HepG2 (cell line): ENCODE measurements at places on chromosomes 3 and 15. TPM values are rescaled to one million over a fixed set of nuclear protein-coding genes. Genes with fewer than 3 reads are reported as not detected.

DNA sequence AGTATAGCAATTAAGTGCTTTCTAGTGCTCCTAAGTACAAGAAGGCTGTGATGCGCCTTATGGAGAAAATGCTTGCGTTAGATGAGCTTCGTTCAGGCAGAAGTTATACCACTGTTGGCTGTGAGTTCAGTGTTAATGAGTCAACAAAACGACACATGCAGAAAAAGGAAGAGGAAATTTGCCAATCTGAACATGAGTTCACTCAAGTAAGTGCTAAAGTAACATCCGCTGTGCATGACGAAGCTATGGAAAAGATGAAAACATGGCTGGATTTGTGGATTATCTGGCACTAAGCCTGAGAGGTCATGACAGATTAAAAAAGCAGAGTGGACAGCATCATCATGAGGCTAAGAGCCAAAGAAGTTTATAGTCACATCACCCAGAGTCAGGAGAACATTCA, 36.9 kb downstream of the SH3BP5 start:
- no peaks in the 10 kb centered on the region for H3K36me3 ChIP-seq
- H3K4me3 ChIP-seq = no peak overlapping the region
- H3K4me1 ChIP-seq = no peaks in the 10 kb centered on the region
- DNase-seq = no peak
- H3K27me3 ChIP-seq = no peaks in the 10 kb centered on the region

DNA sequence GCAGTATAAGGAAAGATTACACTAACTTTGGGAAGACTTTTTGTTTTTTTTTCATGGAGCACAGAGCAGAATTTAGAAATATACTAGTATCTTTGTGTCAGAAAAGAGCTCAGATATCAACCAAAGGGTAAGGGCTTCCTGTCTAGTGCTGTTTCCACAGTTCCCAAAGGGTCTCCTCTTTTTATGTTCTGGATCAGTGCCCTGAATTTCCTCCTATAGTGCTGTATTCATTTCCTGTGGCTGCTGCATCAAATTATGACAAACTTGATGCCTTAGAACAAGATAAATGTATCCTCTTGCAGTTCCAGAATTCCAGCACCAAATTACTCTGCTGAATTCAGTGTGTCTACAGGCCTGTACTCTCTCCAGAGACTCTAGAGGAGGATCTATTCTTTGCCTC, 219.8 kb upstream of the THRB start:
- no peaks in the 10 kb centered on the region for H3K4me1 ChIP-seq
- no peak overlapping the region for H3K27ac ChIP-seq

DNA sequence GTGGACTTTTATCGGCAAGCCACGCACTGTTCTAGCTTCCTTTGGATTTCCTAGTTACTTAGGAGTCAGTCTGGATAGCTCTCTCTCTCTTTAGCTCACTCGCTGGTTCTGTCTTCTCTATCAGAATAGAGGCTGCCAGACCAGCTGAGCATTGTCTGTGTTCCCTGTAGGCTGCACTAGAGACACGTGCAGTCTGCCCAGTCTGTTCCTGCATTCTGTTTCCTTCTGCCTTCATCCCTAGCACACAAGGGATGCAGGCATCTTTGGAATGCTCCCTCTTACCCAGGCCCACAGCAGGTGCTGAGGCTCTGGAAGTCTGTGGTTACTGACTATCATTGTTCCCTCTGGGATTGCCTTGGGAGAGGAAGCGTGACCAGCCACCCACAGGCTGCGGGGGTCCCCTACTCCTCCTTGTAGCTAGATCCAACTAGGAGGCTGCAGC, 322.8 kb downstream of the ZNF621 start:
- DNase-seq = peak; percentile 29
- H3K27me3 ChIP-seq = no peaks in the 10 kb centered on the region
- H3K4me3 ChIP-seq = no peak overlapping the region

GRCh38 chr15:67943475-67943874, 103.6 kb upstream of the RNU6-1 start:
- no peak overlapping the region for H3K4me3 ChIP-seq
- no peaks in the 10 kb centered on the region for H3K36me3 ChIP-seq
- DNase-seq = peak; percentile 29
- H3K4me1 ChIP-seq = peaks cover 66% of the 10 kb centered on the region
- H3K27me3 ChIP-seq = no peaks in the 10 kb centered on the region
- no peak overlapping the region for H3K27ac ChIP-seq

GRCh38 chr15:73021139-73021621, 31.1 kb upstream of the NEO1 start:
- no peaks in the 10 kb centered on the region; the same call in 1 of the 2 replicates for H3K27me3 ChIP-seq
- no peaks in the 10 kb centered on the region for H3K36me3 ChIP-seq
- H3K4me3 ChIP-seq = no peak overlapping the region
- H3K27ac ChIP-seq = no peak overlapping the region
- peaks cover 7% of the 10 kb centered on the region; the same call in 1 of the 2 replicates for H3K4me1 ChIP-seq
- no peak for DNase-seq

DNA sequence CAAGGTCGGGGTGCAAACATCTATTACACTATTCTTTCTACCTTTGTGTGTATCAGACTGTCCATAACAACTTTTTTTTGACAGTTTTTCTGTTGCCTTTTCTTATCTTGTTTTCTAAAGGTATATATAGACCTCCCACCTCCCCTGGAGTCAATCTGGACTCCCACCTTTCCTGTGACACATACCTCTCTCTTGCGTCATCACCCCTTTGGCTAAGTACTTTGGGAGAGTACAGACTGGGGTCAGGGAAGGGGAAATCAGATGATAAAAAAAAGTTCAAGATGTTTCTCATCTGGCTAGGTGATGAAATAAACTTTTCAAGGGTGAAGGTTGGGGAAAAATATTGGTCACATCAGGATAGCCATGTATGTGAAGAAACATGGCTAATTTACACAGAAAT, 17.2 kb downstream of the TSPAN3 start:
- H3K36me3 ChIP-seq = peaks cover 16% of the 10 kb centered on the region
- no peak overlapping the region for H3K27ac ChIP-seq
- H3K4me3 ChIP-seq = no peak overlapping the region
- DNase-seq = no peak

GRCh38 chr15:93359425-93360131, 270.6 kb upstream of the RGMA start:
- peaks cover 31% of the 10 kb centered on the region for H3K27me3 ChIP-seq
- no peak overlapping the region for H3K4me3 ChIP-seq
- no peak for DNase-seq

DNA sequence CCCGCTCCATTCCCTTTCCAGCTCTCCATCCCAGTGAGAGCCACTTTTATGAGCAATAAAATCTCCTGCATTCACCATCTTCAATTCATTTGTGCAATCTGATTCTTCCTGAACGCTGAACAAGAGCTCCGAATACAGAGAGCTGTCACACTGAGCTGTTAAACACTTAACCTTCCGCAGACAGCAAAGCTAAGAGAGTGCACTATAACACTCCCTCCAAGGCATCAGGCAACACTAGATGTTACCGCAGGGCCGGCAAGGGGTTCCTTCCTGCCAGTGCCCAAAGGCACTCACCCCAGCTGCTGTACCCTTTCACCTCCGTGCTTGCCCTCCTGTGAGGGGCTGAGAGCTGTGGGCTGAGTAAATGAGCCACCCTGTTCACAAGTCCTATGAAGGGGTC, 85.6 kb downstream of the BCHE start:
- no peak overlapping the region for H3K27ac ChIP-seq
- no peak for DNase-seq
- no peaks in the 10 kb centered on the region for H3K36me3 ChIP-seq
- no peaks in the 10 kb centered on the region for H3K4me1 ChIP-seq
- H3K27me3 ChIP-seq = no peaks in the 10 kb centered on the region; the same call in 1 of the 2 replicates

DNA sequence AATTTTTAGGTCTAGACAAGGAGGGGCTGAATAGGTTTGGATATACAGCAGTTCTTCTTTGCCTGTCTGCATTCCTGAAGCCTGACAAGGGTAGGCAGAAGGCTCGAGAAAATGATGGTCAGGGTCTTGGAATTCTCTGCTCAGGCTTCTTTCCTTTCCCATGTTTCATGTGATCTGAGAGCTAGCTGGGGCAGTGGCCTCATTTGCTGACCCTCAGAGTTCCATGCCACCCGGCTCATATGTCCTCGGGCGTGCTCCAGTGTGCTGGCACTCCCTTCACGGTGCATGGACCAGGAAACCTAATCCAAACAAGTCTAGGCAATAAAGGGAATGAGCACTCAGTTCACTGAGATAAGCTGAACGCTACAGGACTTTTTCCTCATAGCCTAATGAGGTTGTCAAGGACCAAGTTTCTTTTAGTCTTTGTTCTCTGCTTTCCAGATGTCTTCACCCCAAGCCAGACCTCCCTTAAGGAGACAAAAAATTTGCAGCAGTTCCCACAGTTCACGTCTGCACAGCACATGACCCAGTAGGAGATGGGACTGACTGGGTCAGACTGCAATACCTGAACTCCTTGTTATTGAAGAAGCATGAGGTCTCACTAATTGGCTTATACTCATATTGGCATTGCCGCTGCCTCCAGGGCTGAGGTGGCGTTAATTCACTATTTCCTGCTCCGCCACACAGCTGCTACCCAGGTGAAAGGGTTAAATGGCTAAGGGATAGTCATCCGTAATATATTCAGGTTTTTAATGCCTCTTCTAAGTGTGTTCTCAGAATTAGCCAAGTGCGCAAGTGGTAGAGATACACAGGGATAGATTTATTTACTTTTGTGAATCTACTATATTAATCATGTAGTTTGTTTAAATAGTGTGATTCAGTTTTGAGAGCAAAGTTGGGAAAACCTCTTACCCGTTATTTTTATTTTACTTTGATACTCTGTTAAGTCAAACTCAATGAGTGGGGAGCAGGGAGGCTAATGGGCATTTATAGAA, 15.3 kb upstream of the RTP4 start:
- H3K27ac ChIP-seq = no peak overlapping the region
- no peak for DNase-seq
- H3K4me1 ChIP-seq = no peaks in the 10 kb centered on the region
- no peaks in the 10 kb centered on the region for H3K36me3 ChIP-seq
- no peaks in the 10 kb centered on the region; the same call in 2 of the 3 replicates for H3K27me3 ChIP-seq
- no peak overlapping the region for H3K4me3 ChIP-seq

GRCh38 chr15:75452364-75452864, 924 bp upstream of the SIN3A start:
- H3K4me1 ChIP-seq = peaks cover 36% of the 10 kb centered on the region
- H3K27me3 ChIP-seq = no peaks in the 10 kb centered on the region
- DNase-seq = peak; percentile 64
- H3K4me3 ChIP-seq = peak overlapping the region; percentile 71

GRCh38 chr3:18630295-18630694, 205.2 kb upstream of the SATB1 start:
- no peak for DNase-seq
- H3K27ac ChIP-seq = no peak overlapping the region
- H3K36me3 ChIP-seq = no peaks in the 10 kb centered on the region
- H3K27me3 ChIP-seq = no peaks in the 10 kb centered on the region
- H3K4me1 ChIP-seq = no peaks in the 10 kb centered on the region
- H3K4me3 ChIP-seq = no peak overlapping the region

Gene CCDC39
- not detected in 2 replicates for polyA plus RNA-seq

Gene TIGIT
- not detected in 2 replicates for polyA plus RNA-seq
